ENCODE measurements at places on chromosomes 13 and 19.

- DNase-seq = no peak
Observed at GRCh38 chr13:28794396-28794795, 25.7 kb upstream of the MTUS2 start.

GRCh38 chr13:42246541-42246940 lies 25.4 kb upstream of the AKAP11 start:
- DNase-seq = no peak

- no peak for DNase-seq
Observed at GRCh38 chr13:39835253-39835652, 179.8 kb downstream of the COG6 start.

DNA sequence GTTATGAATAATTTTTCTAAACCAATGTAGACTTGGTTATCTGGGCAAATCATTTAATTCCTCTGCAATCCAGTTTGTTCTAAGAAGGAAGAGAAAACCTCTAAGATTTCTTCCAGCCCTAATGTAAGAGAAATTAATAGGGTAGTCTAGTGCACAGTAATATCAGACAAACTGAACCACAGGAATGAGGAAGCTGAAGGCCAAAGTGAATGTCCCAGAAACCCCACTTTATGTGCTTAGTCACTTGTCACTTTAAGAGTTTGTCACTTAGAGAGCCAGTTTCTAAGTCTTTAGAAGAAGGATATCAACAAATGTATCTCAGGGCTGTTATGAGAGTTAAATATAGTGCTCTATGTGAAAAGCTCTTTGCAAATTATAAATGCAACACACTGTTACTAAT lies 750.6 kb downstream of the DIAPH3 start:
- DNase-seq = no peak

- no peak for DNase-seq
Observed at GRCh38 chr13:29568731-29569130, 26.8 kb downstream of the SLC7A1 start.

- no peak for DNase-seq
Observed at GRCh38 chr19:5147978-5148793, 179.3 kb downstream of the KDM4B start.

DNA sequence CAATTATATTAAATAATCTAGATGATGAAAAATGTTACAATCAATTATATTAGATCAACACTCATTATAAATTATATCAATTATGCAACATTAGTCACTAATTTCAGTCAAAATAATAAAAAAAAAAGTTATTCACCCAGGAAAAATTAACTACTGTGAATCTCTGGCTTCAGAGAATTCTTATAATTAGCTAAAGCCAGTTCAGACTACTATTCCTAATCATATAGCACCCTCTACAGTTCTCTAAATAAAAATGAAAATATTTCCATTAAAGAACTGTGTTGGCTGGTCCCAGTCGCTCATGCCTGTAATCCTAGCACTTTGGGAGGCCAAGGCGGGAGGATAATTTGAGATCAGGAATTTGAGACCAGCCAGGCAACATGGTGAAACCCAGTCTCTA lies 33.0 kb downstream of the XPO4 start:
- DNase-seq = no peak

DNA sequence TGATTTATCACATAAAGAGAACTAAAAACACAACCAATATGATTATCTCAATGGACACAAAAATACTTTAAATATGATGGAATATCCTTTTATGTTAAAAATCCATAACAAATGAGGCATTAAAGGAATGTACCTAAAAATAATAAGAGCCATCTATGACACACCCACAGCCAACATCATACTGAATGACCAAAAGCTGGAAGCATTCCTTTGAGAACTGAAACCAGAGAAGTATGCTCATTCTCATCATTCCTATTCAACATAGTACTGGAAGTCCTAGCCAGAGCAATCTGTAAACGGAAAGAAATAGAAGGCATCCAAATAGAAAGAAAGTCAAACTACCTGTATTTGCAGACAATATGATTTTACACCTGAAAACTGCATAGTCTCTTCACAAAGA lies 671.0 kb downstream of the SLITRK1 start:
- no peak for DNase-seq

GRCh38 chr19:46390866-46391265 lies 22.5 kb downstream of the CCDC8 start:
- DNase-seq = no peak

DNA sequence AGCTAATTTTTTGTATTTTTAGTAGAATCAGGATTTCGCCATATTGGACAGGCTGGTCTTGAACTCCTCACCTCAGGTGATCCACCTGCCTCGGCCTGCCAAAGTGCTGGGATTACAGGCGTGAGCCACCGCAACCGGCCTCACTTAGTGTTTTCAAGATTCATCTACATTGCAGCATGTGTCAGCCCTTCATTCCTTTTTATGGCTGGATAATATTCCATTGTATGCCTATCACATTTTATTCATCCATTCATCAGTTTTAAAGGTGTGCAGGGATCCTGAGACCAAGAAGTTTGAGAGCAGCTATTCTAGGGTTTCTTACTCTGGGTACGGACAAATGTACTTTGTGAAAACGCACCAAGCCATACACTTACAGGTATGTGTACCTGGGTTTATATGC lies 9.1 kb downstream of the COQ8B start:
- DNase-seq = no peak

DNA sequence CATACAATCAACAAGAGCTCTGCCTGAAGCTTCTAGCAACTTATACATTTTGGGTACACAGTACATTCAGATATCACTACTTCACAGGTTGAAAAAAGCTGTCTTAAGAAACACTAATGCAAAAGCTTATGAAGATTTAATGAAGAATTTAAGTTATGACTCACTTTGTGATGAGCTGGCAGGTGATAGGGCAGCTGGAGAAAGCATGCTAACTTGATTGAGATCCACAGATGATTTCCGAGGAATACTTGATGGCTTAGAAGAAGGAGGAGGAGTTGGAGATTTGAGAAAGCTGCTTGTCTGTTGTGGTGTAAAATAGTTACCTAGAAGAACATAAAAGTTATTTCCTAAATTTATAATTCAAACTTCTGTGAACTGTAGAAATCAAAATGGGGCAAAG lies 23.3 kb downstream of the EXOSC8 start:
- no peak for DNase-seq

DNA sequence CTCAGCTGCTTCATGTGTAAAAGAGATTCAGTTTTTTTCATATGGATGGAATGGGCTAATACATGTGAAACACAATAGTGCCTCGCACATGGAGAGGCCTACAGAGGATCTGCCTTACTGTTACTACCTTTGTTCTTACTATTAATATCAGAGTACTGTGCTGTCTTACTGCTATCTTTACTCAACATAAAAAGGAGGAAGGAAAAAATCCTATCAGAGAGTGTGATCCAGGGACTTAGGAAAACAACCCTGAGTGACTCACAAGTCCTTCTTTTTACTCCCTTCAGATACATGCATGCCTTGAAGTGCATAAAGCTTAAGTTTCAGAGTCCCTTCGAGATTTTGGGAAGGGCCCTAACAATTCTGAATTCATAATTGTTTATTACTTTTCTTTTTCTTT lies 136.8 kb downstream of the TBC1D4 start:
- DNase-seq = no peak

DNA sequence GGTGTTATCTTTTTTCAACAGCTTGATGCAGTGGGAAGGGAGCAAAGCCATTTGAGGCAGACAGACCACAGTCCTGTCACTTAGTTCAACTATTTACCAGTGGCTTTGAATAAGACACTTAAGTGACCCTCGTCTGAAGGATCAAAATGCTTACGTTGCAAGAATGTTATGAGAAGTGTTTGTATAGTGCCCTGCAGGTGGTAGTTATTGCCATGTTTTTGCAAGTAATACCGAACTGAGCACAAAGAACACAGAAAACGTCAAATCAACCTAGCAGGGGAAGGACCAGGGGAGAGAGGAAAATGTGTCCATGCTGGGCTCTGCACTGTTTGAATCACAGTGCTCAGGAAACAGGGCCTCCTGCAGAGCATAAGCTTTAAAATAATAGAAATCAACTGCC lies 2.8 kb downstream of the SOHLH2 start:
- no peak for DNase-seq

GRCh38 chr19:5021046-5021445 lies 52.1 kb downstream of the KDM4B start:
- DNase-seq = no peak

- no peak for DNase-seq
Observed at GRCh38 chr13:29279356-29280254, 315.9 kb downstream of the SLC7A1 start.

DNA sequence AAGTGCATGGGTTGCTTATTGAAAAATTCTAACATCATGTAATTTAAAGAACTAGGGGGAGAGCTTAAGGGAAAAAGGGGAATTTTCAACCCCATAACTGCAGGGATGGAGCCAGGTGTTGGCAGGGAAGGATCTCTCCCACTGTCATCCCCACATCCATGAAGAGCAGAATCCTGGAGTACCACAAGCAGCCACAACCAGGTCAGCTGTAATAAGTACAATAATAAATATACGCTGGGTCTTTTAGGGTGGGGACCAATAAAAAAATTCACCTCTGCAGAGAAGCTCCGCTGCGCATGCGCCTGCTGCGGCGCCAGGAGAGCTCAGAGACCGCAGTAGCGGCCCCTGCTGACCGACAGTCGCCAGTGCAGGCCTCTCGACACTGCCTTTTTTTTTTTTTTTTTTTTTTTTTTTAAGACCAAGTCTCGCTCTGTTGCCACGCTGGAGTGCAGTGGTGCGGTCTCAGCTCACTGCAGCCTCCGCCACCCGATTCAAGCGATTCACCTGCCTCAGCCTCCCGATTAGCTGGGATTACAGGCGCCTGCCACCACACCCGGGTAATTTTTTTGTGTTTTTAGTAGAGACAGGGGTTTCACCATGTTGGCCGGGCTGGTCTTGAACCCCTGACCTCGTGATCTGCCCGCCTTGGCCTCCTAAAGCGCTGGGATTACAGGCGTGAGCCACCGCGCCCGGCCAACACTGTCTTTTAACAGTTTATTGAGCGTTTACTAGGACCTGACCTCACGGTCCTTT lies 2.5 kb upstream of the EEF2 start:
- DNase-seq = no peak

- DNase-seq = no peak
Observed at GRCh38 chr19:30328096-30328495, 44.1 kb upstream of the ZNF536 start.

DNA sequence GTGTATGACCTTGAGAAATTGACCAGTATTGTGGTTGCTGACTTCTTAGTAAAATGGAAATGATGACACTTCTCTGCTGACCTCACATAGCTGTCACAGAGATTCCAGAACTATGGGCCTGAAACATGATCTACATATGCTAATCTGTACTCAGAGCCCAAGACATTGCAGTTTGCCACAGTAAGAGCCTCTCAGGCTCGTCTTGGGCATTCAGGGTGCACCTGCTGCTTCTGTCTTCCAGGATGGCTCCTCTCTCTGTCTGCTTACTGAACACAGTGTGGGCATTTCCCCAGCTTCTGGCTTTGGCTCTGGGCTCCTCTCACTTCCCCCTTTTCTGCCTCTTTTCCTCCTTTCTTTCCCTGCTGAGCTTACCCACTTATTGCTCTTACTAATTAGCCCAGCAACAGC lies 22.3 kb upstream of the SLC46A3 start:
- no peak for DNase-seq

DNA sequence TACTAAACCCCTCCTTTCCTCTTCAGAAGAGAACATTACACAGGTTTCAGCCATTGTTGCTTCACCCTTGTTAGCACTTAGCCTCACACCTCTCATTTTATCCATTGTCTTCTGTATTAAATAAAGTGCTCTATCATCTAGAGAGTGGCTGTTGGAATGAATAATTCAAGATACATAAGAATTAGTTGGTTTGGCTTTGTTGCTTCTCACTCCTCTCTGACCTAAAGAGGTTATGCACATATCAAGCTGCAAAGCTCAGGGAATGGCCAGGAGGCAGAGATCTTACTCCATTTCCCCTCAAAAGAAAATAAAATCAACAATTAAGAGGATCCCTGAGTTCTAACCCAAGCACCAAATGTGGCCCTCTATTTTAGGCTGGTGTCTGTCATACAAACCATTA lies 79.7 kb downstream of the DCT start:
- DNase-seq = no peak

DNA sequence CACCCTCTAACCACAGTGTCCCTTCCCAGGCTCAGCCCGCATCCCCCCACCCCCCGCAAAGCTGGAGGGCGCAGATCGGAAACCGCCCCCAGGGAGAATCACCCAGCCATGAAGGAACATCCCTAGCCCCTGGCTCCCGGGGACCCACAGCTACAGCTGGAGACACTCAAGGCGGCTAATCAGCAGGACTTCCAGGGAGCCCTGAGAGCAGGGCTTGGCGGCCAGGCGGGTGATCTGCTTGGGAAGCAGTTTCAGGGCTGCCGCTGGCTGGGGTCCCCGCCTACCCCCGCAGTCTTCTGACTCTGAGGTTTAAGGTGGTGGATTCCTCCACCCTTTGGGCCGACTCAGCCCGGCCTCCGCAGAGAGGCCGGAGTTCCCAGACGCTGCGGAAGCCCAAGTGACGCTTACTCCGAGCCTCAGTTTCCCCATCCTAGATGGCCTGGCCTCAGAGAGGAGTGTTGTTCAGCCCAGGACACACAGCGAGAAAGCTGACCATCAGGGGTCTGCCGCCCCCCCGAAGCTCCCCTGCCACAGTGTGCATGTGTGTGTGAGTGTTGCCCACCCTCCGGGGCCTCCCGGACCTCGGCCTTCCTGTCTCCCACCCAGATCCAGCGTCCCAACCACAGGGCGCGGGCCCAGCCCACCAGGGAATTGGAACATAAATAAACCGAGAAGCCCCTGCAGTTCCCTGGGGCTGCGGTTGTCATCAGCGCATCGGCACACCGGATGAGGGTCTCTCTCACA lies 9.8 kb downstream of the FUT6 start:
- DNase-seq = no peak

DNA sequence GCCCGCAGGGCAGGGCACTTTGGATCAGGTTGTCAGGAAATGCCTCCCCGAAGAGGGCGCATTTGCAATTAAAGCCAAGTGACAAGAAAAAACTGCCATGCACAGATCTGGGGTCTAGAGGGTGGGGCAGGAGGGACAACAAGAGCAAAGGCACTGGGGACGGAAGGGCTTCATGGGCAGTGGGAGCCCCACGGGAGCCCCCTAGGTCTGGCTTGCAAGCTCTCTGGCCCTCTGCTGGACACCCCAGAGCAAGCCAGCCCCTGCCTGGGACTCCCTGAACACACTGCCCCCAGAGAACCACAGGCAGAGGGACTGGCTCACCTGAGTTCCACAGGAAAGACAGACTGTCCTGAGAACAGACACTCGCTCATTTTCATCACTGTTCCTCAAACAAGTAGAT lies 30.2 kb upstream of the C19orf12 start:
- no peak for DNase-seq

GRCh38 chr19:35929876-35930275 lies 6.3 kb upstream of the LRFN3 start:
- DNase-seq = no peak
